Amniotic epithelial cell (primary cell): ENCODE measurements at places on chromosomes 2 and 18.

DNA sequence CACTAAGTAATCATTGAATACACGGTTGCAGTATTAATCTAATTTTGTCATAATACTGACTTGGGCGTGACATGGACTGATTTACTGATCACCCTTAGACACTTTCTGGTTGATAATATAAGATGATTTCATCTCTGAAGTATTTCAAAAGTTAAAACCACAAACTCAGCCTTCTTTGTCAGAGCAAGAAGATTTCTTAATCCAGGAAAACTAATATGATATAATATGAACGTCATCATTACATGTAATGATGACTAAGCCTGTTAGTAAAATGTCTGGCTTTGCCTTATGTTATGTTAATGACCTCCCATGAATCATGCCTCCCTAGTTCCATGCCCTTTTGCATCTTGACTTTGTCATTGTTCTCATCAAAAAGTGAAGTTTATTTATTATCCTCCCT, 1325.0 kb upstream of the CDH2 start:
- peak; percentile 92 for DNase-seq

- peak; percentile 100 for DNase-seq
Observed at GRCh38 chr18:21117409-21118131, 6.0 kb upstream of the ROCK1 start.

- DNase-seq: peak; percentile 42
Observed at GRCh38 chr2:8851811-8852560, 14.6 kb upstream of the KIDINS220 start.

- no peak for DNase-seq
Observed at GRCh38 chr2:138504546-138505235, 3.1 kb downstream of the SPOPL start.

GRCh38 chr2:69529480-69529879, 92.2 kb upstream of the NFU1 start:
- DNase-seq: no peak

- no peak for DNase-seq
Observed at GRCh38 chr2:160331258-160332025, 131.4 kb upstream of the ITGB6 start.

DNA sequence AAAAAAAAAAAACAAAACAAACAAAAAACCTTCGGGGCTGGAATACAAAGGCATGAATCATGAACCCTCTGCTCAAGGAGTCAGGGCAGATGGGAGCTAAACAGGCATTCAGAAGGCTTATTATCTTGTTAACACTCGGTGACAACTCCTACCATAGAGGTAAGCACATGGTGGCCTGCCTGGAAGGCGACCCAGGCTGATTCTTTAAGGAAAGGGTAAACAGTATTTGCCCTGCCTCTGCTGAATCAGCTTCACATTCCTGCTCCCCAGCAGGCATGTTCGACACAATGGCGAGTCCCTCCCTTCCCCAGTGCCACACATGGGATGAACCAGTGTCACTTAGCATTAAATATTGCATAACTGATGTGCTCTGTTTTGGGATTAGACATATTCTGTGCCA, 191.9 kb downstream of the ARL4C start:
- peak; percentile 17 for DNase-seq

GRCh38 chr2:112795774-112796173, 11.5 kb upstream of the IL1A start:
- no peak for DNase-seq

GRCh38 chr2:101502095-101502494, 27.2 kb upstream of the RFX8 start:
- DNase-seq: no peak
